Activated CD8-positive, alpha-beta memory T cell treated with anti-CD3 and anti-CD28 coated beads for 48 hours (primary cell): ENCODE measurements at places on chromosomes 16 and 17.

- no peak for DNase-seq
Measured at GRCh38 chr16:46746821-46747776, 1.0 kb downstream of the MYLK3 start.

DNA sequence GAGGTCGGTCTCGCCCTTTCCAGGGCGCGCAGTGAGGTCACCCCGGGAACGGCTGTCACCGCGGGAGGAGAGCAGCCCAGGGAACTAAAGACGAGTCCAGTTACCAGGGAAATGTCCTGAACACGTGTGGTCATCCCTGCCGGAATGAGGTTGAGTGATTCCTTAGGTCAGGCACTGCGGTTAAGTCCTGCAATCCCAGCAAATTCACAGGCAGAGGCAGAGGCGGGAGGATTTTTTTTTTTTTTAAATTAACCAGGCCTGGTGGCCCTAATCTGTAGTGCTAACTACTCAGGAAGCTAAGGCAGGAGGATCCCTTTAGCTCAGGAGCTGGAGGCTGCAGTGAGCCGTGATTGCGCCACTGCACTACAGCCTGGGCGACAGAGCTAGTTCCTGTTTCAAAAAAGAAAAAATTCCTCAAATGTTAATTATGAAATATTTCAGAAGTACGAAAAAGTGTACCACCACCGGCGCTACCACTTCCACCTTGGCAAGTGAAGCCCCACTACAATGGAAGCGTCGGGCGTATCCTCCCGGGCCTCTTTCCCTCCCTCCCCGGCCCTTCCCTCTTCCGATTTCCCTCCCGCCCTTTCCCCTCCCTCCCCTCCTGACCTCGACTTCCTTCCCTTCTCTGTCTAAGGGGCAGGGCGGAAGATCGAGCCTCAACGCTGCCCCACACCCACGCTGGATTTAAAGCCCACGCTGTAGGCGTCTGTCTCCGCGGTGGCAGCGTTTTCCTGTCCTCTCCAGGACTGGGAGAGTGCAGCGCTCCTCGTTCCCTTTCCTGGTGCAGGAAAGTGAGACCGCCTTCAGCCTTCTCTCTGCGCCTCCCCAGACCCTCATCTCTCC is 27.3 kb downstream of the SLFN11 start:
- no peak for DNase-seq

DNA sequence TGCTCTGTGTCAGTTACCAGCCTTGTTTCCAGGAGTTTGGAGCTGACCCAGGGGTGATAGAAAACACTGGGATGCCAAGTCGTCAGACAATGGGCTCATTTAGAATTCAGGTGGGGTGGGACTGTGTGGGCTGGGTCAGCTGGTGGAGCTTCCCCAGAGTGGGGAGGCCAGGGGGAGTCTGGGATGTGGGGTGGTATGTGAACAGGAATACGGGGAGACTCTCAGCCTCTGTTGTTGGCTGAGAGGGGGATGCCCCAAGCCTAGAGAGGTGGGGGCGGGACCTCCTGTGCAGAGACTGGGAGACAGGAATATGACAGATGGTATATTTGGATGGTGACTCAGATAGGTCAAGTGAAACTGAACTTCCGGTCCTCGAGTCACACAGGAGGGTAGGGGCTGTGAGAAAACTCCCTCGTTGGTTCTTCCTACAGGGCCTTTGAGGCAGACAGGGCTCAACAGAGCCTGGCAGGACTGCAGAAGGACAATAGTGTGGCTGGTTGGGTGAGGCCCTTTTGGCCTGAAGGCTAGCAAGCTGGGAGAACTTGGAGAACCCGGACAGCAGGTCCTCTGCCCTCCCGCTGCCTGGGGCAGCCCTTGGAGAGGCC is 23.7 kb downstream of the CDH1 start:
- DNase-seq, result no peak

DNA sequence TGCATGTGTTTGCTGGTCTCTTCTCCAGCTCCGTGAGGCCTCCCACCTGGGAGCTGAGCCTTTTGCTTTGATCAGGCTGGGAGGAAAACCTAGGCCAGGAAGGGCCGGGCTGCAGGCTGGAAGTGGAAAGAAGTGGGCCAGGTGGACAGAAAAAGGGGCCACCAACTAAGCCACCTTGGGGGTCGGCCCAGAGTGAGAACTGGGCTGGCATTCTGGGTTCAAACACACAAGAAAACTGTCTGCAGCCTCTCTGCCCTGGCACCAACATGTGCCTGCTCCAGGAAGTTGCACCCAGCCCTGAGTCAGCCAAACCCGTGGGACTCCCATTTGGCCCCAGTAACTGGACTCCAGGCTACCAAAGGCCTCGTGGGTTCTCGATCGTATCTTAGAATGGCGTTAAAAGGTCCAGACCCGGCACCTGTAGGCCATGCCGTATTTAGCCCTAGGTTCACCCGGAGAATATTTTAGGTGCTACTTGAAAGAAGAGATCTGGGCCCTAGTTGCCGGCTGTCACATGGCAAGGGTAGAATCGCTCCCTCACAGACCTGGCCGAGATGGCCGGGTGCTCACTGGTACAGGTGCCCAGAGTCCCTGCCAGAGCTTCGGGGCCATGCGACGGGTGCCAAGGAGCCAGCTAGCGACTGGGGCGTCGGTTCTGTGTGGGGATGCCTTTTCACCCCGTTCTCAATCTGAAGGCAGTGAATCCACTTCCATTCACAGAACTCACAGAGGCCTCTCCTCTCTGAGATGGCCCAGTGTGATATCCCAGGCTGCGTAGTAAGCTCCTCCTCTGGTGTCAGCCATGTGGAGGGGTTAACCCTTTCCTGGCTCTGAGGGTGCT is 236.6 kb downstream of the MRTFB start:
- DNase-seq, result no peak

- DNase-seq, result peak; percentile 60
Measured at GRCh38 chr16:30382111-30382881, at the start of gene SEPTIN1. Gene SEPTIN1 (minus strand): TSS chr16:30382561. CDS start chr16:30382542, 19 bp downstream.

- DNase-seq, result no peak
Measured at GRCh38 chr16:8850279-8850885, 18.4 kb downstream of the CARHSP1 start.

DNA sequence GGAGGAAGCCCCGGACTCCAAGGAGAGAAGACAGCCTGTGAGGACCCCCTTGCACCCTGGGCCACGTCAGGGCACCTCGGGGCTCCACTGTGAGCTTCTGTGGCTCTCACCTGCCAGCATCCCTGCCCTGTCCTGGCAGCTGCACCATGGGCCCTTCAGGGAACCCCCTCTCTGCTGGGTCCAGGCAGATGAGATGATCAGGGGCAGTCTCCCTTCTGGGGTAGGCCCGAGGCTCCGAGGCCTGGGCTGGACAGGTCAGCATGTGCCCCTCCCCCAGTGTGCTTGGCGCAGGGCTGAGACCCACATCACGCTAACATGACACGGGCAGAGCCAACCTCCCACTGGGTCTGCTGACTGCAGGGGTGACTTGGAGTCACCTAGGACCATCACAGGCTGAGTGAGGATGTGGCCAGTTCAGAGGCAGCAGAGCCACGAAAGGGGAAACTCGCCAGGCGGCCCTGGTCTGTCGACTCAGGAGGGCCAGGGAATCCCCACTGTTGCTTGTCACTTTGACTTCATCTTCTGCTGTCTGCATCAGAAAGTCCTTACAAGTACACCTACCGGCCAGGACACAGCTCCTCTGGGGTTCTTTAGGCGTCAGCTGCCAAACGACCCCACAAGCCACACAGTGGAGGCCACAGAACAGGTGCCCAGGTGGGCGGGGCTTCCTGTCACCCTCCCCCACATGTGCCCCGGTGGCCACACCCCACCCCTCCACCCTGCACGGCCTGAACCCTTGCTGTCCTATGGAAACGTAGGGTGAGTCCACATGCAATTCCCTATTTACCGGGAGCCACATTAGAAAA is 2.2 kb downstream of the GALNS start:
- no peak for DNase-seq

- no peak for DNase-seq
Measured at GRCh38 chr16:50585331-50585776, 37.2 kb downstream of the NKD1 start.

GRCh38 chr17:34237458-34237857 is 17.6 kb upstream of the CCL2 start:
- DNase-seq, result no peak

GRCh38 chr16:19095654-19096053 is 18.1 kb upstream of the ITPRIPL2 start:
- DNase-seq, result no peak

DNA sequence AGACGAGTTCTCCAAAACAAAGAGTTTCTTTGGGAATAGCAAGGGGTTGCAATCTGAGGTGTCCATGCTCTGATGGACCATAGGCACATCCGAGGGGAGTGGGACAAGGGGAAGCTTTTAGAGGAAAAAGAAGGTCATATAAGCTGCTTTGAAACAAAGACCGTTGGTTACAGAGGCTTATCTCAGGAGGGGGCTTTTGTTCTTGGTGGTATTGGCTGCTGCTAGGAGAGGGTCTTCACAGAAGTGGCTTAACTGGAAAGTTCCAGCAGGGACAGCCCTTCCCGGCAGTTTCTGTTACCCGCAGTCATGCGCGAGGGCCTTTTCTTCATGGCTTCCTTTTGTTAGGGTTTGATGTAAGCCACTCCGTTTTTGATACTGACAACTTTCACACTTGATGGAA is 76.0 kb downstream of the RAP1GAP2 start:
- DNase-seq, result no peak

DNA sequence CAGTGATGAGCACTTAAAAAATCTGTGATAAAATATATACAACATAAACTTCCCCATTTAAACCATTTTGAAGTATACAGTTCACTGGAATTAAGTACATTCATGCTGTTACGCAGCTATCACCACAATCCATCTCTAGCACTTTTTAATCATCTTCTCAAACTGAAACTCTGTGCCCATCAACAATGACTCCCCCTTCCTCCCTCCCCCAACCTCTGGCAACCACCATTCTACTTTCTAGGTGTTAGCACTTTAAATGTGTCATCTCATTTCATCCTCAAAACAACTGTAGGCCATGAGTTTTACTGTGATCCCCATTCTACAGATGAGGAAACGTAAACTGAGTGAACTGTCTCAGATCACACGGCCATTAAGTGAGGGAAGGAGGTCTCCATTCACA is 13.8 kb upstream of the TMEM98 start:
- no peak for DNase-seq

- DNase-seq, result no peak
Measured at GRCh38 chr17:65017207-65017774, 39.2 kb downstream of the GNA13 start.

GRCh38 chr17:72838581-72838980 is 253.9 kb downstream of the SLC39A11 start:
- DNase-seq, result no peak

- no peak for DNase-seq
Measured at GRCh38 chr16:2388875-2389433, 40.3 kb upstream of the CCNF start.

DNA sequence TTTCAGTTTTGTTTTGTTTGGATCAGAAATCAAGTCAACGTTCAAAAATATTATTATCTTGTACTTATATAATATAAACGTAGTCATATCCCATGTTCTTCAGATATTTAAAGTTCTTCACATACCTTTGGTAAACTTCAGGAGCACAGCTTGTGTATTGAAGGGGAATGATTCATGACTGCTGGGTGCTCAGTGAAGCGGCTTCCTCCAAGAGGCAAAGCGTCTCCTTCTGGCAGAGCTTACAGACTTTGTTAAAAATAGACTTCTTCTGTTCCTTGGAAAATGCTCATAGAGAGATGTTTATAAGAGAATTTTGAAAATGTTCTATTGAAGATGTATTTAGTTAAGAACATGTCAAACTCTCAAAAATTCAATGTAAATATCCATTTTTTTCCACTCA is 155.6 kb upstream of the CNTNAP4 start:
- no peak for DNase-seq

GRCh38 chr16:61460020-61460419 is 576.2 kb downstream of the CDH8 start:
- DNase-seq, result no peak

DNA sequence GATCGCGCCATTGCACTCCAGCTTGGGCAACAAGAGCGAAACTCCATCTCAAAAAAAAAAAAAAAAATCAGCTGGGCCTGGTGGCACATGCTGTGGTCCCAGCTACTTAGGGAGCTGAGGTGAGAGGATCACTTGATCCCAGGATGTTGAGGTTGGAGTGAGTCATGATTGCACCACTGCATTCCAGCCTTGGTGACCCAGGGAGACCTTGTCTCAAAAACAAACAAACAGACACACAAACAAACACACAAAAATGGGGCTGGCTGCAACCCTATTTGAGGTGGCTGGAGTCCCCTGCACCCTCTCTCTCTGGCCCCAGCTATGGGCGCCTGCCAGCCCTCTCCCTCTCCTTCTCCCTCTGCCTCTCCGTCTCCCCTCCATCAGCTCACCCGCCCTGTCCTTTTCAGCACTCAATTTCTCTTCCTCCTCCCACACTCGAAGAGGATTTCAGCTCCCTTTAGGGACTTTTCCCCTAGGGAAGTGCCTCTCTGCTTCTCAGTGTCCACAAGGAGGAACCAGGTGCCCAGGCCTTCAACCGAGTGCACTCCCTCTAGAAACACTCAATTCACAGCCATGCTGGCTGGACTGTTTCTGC is 17.5 kb upstream of the TFAP4 start:
- DNase-seq, result no peak

DNA sequence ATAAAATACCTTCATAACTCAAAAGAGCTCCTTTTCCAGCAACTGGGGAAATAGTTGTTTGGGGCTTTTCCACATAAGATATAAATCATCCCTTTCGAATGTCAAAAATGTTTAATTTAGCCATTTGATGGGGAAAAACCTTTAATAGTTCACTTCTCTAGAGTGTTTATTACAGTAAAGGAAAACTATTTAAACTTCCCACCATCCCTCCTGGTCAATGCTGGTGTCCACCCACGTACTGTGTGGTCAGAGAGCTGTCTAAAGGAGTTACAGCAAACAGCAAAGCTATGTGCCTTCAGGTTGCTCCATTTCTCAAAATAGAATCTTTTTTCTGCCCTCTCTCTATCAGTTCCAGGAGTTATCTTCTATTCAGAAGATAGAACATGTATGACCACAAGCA is 33.5 kb downstream of the KANSL1 start:
- no peak for DNase-seq

DNA sequence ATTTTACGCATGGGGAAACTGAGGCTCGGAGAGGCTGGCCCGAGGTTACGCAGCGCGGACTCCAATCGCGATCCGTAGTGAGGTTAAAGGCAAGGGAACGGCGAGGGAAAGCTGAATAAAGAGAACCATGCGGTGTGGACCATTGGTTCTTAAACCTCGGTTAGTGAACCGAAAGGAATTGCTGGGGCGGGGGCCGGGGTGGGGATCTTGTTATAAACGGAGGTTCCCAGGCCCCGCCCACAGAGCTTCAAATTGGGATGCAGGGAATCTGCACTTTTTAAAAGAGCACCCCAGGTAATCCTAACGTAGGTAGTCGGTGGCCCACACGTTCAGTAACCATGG is 524 bp downstream of the IQCK start:
- no peak for DNase-seq

DNA sequence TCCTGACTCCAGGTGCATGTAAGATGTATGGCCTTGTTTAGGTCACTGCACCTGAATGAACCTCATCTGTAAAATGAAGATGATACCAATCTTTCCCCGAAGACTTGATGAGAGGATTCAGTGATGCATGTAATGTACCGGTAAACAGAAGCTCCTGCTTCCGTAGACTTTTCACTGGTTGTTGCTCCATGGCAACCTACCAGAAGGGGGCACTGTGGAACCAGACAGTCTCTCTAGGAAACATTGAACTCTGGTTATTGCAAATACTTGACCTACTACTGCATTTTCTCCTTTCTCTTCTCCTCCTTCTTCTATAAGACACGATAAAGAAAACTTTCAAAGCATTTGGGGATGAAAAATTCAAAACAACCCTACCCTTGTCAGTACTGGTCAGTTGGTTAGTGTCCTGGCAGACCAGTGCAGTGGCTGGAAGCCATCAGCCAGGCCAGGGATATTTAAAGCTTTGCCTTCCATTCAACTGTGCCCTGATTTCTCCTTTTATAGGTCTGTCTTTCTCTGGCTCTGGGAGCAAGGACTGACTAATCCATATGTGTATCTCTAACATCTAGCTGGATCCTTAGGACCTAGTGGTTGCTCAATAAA is 667.4 kb upstream of the SALL1 start:
- no peak for DNase-seq
